ENCODE measurements at places on chromosomes 5 and 9. TPM values are rescaled to one million over a fixed set of nuclear protein-coding genes. Genes with fewer than 3 reads are reported as not detected.

DNA sequence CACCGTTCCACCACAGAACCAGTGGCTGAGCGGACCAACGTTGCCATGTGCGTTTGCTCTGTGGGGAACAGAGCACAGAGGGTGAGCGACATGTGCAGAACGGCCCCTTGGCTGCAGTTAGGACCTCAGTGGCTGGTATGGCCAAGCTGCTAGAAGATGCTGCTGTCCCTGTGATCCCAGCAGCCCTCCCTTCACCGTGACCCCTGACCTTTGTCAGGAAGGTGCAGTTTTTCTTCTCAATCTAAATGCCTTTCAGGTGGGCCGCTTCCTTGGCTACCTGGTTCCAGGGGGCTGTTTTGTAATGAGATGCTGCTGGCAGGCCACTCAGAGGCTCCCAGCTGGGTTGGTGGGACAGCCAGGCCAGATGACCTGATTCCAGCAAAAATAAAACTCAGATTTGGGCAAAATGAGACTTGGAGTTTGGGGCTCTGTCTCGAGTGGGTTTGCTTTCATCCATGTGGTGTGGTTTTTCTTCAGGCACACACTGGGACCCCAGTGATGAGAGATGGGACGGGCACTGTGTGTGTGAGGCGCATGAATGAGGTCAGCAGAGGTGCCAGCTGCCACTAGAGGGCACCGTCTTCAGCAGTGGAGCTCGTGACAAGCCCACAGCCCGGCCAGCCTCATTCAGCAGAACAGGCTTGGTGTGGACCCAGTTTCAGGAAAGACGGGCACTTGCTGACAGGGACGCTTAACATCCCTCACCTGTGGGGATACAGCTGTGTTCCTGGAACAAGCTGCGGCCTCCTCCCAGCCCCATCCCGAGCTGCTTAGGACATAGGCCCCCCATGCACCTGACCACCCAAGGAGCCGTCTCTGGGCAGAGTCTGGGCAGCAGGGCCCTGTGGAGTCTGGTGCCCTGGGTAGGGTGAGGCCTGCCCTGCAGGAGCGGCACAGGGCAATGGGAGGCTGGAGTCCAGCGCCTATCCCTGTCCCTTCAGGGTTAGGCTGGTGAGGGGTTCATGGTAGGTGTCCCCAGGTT is 4.1 kb downstream of the MRPS2 start:
- DNase-seq, result peak; percentile 37

DNA sequence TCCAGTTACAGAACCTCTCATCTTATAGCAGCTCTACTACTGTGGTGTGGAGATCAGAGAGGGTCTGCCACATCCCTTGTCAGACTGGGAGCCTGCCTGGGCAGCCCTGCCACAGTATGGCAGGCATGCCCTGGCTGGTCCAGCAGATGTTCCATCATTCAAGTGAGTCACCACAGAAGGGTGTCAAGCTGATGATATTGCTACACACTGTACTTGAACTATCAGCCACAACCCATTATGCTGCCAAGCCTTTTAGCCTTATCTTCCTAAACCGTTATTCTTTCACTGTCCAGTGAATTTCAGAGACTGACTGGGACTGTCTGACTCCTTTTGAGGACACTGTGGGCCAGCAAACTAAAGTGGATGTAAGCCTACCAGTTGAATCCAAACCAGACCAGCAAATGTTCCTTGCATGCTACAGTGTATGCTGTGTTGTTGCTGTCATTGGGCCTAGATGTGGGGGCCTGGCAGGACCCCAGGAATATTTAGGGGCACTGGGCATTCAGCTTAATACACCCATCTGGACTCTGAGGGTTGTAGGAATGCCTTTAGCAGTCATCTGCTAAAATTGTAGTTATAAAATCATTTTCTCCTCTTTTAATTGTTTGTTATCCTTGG is 202.6 kb downstream of the NR3C1 start:
- DNase-seq, result no peak

DNA sequence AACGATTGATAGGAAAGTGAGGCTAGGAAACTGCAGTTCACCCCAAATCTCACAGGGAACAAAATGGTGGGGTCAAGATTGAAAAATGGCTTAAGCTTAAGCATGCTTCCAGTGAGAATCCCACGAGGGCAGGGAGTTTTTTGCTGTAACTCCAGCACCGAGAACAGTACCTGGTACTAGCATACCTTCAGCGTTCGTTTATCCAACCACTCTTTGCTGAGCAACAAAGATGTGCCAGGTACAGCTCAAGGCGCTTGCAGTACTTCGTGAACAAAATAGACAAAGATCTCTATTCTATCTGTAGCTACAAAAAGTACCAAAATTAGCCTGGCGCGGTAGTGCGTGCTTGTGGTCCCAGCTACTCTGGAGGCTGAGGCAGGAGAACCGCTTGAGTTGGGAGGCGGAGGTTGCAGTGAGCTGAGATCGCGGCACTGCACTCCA is 778 bp upstream of the PPP6C start:
- DNase-seq, result peak; percentile 31

GRCh38 chr5:34503379-34504253 is 152.5 kb upstream of the RAI14 start:
- DNase-seq, result peak; percentile 84

DNA sequence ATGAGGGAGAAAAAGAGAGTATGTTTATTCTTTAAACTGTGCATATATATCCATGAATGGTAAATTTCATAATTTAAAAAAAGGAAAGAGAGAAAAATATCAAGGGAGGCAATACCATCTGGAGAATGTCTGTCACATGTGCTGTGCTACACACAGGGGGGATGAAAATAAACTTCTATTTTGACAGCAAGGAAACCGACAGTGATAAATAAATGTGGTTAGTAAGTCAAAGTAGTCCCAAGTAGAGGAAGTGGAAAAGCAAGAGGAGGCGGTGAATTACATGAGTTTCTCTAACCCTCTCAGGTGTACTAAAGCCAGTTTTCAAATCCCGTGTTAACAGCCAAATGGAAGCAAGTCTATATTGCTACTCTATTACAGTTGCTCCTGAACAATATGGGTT is 83.3 kb downstream of the ICE1 start:
- no peak for DNase-seq

DNA sequence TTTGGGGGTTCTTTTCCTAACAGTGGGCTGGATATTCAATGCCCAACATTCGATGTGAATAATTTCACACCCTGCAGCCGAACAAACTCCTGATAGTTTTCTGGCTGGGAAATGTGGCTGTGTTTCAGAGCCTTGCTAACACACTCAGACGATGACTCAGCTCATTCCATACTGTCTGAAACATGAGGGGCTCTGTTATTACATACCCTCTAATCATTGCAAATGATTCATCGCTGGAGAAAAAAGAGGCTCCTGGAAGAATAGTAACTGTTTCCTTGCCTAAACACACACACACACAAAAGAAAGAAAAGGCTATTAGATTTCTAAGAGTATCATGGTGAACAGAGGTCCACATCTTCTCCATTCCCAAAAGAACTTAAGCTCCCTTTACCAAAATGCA is 75.8 kb downstream of the OXCT1 start:
- DNase-seq, result peak; percentile 86

GRCh38 chr9:129716091-129716490 is 36.8 kb downstream of the PTGES start:
- DNase-seq, result no peak

DNA sequence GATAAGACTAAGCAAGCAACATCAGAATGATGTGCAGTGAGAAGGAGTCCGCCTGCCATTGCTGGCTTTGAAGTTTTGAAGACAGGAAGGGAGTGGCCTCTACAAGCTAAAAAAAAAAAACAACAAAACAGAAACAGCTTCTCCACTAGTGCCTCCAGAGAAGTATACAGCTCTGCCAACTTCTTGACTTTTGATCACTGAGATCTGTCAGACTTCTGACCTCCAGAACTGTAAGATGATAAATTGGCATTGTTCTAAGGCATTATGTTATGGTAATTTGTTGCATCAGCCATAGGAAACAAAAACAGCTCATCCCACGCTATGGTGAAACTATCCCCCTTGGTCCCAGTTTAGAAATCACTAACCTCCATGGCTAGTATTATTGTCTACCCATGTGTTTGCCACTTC is 131.0 kb upstream of the VCAN start:
- peak; percentile 91 for DNase-seq

- no peak for DNase-seq
These were observed 163.6 kb downstream of the MEF2C start for GRCh38 chr5:88719434-88719833.

GRCh38 chr5:15664961-15665360 is 165.0 kb downstream of the FBXL7 start:
- no peak for DNase-seq

DNA sequence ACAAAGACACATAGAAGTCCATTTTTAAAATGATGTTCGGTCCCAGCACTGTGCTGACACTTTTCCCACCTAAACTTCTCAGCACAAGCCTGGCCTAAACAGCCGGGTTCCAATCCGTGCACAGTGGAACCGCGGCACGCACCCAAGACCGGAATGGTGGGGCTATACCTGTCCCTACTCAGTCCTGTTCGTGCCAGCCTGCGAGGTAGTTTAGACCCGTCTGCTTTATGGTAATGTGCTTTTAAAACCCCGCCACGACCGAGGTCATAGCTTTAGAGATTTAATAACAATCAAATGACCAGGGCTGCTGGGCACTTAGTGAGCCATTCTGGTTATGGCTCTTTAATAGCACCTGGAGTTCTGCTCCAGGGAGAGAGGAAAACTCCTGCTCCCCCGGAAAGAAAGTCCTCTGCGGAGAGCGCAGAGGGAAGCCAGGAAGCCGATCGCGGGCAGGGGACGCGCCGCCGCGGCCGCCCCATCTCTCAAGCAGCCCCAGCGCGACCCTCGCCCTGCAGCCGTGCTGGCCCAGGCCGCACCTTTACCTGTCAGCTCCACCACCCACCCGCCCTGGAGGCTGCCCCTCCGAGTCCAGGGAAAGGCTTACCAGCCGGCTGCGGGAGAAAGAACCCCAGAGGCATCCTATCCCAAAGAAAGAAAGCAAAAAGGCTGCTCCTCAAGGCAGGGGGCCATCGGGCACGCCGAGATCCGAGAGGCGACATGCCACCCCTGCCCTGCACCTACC is 511 bp downstream of the ARL15 start:
- no peak for DNase-seq

DNA sequence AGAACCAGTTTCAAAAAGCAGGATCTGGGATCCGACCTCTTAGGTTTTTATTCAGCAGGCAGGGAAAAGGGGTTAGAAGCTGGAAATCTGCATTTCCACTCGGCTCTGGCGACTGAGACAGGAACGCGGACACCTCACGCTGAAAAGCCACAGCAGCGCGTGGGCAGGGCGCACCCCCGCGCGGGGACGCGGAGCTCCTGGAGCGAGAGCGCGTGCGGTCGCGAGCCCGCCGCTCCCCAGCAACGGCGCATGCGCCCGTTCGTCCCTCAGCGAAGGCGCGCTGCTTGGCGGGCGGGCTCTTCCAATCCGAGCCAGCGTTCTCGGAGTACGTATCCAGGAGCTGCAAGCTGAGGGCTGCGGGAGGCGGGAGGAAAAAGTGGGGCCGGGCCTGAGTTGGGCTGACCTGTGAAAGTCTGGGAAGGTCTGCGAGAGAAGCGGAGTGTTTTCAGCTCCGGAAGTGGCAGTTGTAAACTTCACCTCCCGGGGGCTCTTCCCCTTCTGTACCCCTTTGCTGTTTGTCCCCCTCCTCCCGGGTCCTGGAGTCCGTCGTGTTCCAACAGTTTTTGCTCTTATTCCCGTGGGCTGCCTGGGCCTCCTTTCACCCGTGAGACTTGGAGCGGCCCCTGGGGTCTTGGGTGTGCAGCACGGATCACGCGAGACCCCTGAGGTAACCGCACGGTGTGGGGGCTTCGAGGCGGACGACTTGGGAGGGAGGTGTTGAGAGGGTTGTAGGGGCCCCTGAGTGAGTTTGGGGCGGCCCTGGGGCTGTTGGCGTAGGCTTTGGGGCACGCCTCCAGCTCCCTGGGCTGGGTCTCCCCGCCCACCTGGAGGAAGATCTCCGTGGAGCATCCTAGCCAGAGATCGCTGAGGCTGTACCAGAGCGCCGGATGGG is at the start of gene CCDC171:
Gene CCDC171, plus strand, starts transcription at position 408 of the 892 bp plus-strand sequence. CDS start 11,046 bp downstream, outside the sequence.
- DNase-seq, result peak; percentile 99

- peak; percentile 56 for DNase-seq
These were observed 12.7 kb upstream of the C1QTNF3 start for GRCh38 chr5:34055667-34056066.

- DNase-seq, result no peak
These were observed 26.4 kb upstream of the CARNMT1 start for GRCh38 chr9:75054368-75055001.

DNA sequence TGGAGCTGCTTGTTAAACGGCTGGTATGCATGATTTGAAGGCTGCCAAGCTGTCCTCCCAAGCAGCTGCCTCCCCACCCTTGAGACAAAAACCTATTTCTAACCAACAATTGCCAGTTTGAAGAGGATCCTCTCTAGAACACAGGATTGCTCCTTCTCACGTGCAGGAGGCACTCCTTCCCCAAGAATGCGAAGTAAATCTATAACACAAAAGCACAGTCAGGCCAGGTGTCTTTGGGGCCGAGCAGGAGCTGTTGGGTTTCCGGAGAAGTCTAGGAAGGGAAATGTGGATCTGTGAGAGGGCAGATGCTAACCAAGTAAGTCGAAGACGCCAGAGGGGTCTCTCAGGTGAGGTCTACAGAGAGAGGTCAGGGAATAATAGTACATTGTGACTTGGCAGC is 35.4 kb upstream of the GNPDA1 start:
- DNase-seq, result no peak

GRCh38 chr9:34958411-34958982 is 412 bp downstream of the PHF24 start:
- no peak for DNase-seq

DNA sequence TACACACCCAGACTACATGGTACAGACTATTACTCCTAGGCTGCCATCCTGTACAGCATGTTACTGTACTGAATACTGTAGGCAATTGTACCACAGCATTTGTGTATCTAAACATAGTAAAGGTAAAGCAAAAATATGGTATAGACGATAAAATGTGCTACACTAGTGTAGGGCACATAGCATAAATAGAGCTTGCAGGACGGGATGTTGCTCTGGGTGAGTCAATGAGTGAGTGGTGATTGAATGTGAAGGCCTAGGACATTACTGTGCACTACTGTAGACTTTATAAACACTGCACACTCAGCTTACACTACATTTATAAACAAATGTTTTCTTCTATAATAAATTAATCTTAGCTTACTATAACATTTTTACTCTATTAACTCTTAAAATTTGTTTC is 25.6 kb downstream of the ANKRD55 start:
- no peak for DNase-seq

Gene TPM2
- total RNA-seq, result 96.0 TPM

Gene ZNF618
- 16.3 TPM for total RNA-seq

Gene CNTNAP3
- 7.5 TPM for total RNA-seq

Gene IFNB1
- not detected for total RNA-seq

Gene SIT1
- 3.8 TPM for total RNA-seq

Gene CAMK2A
- total RNA-seq, result 2.7 TPM

Gene WASHC1
- total RNA-seq, result 18.5 TPM

Gene SHOC1
- total RNA-seq, result 0.48 TPM

Gene SPINK13
- total RNA-seq, result not detected

Gene IRX2
- total RNA-seq, result 64.5 TPM

Gene TAF11L10
- not detected for total RNA-seq

Gene KCNN2
- 4.9 TPM for total RNA-seq

Gene OR1Q1
- not detected for total RNA-seq

Gene TOR4A
- total RNA-seq, result 12.1 TPM

Gene WDR31
- total RNA-seq, result 6.2 TPM

Gene ITGA1
- 74.9 TPM for total RNA-seq

All from lung (tissue), 17 donors.